ENCODE measurements at places on chromosomes 3 and 15.

DNA sequence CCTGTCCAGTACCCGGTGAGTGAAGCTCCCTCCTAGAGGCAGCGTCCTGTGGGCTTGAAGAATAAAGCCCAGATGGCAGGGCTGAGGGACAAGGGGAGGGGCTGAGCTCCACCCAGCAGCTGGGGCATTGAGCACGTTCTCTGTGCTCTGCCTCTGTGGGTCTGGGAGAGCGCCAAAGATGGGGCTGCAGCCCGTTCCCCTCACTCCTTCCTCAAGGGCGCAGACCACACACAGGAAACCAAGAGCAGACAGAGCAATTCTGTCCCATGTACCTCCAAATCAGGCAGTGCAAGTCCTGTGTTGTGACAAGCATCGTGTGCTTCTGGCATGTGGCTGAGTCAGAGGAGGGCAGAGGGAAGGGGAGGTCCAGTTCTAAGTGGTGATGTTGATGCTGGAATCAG is 15.7 kb upstream of the KIF23 start:
- no peak for DNase-seq

- peak; percentile 66 for DNase-seq
These were observed 1.8 kb upstream of the ZMYND10 start for GRCh38 chr3:50347187-50347813.

DNA sequence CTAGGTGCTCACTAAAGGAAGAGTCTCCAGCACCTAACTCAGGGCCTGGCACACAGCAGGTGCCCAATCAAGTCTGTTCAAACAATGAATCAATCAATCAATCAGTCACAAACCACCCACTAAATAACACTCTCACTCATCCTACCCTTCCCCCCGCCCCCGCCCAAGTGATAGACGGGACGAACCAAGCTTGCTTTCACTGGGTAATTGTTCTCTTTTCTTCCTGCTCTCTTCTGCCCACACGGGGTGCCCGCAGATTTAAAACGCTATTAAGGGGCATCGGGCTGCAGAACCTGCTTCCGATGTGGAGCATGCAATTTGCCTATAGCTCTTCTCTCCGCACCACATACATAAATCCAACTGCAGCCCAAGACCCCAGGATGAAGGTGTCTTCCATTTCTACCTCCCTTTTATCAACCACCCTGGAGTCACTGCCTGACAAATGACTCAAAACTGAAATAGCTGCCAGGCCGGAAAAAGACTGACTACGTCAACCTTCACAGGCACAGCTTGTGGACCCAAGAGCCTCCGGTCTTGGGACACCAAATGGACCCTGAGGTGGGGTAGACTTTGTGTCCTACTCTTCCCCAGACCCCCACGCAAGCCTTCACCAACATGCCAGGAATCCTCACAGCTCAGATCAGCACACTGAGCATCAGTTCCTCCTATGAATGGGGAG is 1.7 kb downstream of the KLHL25 start:
- peak; percentile 22 for DNase-seq

DNA sequence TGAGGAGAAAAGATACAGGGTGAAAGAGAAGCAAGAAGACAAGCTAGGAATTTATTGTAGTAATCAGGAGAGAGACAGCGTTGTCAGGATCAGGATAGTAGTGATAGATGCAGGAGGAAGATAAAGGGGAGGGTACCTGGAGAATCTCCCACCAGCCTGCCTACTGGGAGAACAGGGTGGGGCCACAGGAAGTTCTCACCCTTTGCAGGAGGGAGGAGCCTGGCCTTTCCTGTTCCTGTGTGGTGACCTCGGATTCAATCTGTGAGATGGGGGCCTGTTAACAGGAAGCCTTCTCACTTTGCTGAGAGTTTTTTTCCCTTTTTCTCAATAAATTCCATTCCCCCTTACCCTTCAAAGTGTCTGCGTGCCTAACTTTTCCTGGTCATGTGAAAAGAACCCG is 37.6 kb downstream of the GMPS start:
- DNase-seq = no peak

DNA sequence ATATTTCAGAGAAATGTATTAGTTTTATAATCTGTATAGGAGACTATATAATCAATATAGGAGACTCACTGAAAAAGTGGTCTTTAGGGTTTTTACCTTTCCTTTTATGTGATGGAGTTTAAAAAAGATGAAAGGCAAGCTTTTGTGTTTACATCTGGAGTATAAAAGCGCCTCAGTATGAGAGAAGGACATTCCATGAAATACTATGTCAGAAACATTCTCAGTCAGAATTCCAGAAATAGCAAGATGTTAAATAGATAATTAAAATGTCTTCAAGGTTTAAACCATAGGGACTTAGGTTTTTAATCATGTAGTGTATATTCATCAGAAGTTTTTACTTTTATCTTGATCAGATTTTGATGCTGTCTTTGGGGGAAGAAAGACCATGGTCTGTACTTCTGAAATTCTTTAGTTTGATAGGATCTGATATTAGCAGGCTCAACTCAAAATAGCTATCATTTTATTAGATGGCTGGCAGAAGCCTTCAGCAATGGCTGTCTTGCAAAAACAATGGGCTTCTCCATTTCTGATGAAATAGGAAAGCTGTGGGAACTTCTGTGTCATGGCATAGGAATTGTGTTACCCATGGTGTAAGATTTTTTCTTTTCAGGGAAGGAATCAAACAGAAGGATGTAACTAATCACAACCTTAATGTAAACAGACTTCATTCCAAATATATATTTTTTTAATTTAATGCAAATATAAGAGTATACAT is 209.6 kb upstream of the PLSCR5 start:
- DNase-seq = no peak

DNA sequence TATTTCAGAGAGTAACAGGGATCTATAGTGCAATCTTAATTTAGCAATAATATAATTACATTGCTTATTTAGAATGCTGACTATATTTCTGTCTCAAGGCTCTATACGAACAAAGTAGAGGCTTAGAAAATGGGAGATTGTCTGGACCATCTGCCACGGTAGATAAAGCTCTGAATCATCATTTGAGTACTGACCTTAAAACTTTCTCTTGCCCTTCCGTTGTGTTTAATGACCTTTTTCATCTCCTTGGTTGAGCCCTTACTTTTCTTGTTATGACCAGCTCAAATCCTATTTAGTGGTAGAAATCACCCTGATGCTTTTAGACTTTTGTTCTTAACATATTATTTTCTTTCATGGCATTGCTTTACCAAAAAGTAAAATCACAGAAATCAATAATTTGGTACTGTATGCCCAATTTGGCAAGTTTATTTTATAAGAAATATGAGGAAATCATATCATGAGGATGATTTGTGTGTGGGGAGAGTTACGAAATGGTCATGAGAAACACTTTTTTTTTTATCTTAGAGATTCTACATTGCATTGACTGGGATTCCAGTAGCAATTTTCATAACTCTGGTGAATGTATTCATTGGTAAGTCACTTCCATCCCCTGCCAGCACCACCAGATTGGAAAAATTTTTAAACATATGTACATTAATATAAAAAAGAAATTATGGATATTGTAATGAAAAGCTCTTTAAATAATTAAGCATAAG is 11.0 kb downstream of the NDUFB5 start:
- no peak for DNase-seq

DNA sequence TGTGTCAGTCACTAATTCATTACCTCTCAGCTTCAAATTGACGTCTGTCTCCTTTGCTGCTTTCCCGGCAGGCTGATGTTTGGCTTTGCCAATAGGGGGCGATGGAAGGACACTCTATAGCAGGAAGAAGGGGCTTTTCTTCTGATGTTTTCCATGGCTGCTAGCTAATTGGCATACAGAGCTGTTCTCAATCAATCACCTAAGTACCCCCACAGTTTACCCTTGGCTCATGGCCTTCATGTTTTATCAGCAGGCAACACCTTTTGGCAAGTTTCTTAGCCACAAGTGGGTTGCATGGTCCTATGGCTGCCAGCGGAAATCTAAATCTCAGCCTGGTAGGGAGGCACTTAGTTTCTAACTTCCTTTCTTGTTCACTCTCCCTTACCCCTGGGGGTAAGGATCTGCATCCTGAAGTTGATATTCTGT is 45.0 kb downstream of the ESYT3 start:
- no peak for DNase-seq

DNA sequence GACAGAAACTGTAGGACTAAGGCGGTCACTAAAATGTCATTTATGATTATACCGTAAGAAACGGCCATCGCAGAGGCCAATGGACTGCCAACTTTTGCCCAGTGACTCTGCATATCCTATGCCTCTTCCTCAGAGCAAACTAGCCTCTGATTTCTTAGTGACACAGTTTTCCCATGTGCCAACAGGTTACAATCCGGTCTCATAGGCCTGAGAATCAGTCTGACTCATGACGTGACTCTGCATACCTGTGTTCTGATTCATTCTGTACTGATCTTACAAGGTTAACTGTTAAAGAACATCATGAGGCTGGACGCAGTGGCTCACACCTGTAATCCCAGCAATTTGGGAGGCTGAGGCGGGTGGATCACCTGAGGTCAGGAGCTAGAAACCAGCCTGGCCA is 17.8 kb downstream of the RUBCN start:
- no peak for DNase-seq

GRCh38 chr3:160003520-160004128 is 15.0 kb downstream of the IL12A start:
- DNase-seq = peak; percentile 7

GRCh38 chr3:68893600-68894239 is 38.6 kb downstream of the TAFA4 start:
- no peak for DNase-seq
